ENCODE measurements at places on chromosomes 7 and 10. TPM values are rescaled to one million over a fixed set of nuclear protein-coding genes. Genes with fewer than 3 reads are reported as not detected.

DNA sequence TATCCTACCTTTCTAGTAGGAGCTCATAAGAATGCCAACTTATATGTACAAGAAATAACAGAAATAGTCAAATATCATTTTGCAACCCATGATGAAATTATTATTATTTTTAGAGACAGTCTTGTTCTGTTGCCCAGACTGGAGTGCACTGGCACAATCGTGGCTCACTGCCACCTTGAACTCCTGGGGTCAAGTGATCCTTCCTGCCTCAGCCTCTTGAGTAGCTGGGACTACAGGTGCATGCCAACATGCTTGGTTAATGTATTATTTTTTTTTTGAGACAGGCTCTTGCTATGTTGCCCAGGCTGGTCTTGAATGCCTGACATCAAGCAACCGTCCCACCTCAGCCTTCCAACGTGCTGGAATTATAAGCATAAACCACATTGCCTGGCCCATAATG lies 44.8 kb downstream of the TNPO3 start:
- no peak for DNase-seq

DNA sequence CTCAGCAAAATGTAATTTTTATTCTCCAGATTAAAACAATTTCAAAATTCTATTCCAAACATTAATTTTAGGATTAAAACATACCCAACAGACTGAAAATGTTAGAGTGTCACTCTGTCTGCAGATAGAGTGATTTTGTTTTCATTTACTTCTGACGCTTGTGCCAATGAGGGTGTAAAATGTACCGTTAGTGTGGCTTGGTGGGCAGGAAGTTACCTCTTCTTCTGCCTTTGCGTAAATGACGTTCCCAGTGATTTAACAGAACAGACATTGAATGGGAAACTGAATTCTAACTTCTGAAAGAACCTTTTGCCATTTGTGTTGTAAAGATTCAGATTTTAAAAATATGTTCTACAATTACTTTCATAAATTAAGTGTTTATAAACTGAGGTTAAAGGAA lies 47.0 kb upstream of the DRGX start:
- no peak for DNase-seq

- no peak for DNase-seq
Measured at GRCh38 chr7:50959991-50960390, 177.3 kb upstream of the GRB10 start.

DNA sequence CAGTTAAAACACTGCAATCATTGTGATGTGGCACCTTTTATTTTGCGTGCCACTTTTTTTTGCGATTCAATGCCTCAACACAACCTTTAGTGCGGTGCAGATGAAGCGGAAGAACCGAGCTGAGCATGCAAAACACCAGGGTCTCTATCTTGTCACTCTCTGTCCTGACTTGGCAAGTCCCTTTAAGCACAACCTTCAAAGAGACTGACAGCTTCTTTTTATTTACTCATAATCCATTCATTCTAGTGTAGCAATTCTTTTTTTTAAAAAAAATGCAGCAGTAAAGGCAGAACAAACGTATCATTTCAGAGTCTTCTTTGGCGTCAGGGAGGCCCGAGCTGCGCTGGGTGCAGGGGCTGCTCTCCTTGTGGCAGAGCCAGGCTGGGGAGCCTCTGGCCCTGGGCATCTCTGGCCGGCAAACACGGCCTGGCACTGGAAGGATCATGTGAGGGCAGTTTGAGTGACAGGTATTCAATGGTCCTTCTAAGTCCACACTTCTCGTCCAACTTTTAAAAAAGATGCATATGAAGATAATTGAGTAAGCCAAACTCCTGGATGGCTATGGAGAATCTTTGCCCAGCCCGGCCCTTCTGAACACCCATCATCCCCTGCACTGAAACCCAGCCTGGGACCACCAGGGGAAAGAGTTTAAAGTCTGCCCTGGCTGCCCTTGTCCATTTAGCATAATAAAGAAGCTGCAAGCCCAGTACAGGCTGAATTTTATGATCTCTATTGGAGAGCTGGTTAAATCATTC lies 3.9 kb downstream of the PTF1A start:
- no peak for DNase-seq

DNA sequence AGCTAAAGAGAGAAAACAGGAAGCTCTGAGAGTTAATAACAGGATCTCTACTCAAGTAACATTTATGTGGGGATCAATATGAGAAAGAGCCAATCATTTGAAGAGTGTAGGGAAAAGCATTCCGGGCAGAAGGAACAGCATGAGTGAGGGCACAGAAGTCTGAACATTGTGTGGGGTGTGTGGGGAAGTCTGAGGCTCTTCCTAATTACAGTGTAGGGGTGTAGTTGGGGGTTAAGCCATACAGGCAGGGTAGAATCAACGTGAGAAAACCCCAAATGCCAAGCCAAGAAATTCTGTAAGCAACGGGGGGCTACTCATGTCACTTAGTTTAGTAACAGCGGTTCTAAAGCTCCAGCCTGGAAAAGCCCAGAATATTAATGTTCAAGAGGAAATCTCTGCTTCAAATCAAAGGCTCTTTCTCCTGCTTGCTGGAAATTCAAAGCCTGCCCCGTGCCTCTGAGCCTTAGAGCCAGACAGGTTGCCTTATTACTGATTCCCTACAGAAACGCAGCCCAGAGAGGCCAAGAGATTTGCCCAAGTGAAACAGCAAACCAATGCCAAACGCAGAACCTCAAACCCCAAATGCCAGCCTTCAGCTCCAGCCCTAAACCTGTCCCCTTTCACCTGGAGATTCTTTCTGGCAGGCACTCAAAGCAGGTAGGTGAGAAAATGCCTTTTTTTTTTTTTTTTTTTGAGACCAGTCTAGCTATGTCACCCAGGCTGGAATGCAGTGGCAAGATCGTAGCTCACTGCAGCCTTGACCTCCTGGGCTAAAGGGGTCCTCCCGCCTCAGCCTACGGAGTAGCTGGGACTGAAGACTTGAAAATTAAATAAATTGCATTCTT lies 36.1 kb downstream of the DNAJB12 start:
- no peak for DNase-seq

DNA sequence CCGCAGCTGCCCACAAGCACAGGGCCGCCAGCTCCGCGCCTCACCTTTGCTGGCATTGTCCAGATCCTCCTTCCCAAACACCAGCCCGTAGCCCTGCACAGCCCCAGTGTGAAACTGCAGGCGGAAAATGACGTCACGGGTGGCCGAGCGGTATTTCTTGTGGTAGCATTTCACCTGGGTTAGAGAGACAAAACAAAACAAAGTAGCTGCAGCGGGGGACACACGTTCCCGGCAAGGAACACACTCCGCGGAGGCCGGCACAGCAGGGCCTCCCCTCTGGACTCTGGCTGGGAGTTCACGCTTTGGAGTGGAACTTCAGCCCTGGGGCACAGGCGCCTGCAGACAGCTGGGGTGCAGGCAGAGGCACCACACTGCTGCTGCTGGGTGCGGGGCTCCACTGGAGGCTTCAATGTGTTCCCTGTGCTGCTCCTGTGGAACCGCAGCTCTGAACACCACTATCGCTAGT lies 181.1 kb downstream of the TNS3 start:
- no peak for DNase-seq

- no peak for DNase-seq
Measured at GRCh38 chr7:104903044-104903443, 111.0 kb upstream of the KMT2E start.

DNA sequence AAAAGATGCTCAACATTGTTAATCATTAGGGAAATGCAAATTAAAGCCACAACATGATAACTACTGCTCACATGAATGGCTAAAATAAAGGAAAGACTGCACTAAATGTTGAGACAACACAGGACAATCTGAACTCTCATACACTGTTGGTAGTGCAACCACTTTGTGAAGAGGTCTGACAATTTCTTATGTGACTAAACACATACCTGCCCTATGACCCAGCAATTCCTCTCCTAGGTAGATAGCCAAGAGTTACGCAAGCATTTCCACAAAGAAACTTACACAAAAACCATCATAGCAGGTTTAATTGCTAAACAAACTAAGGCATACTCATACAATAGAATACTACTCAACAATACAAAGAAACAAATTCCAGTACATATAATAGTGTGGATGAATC lies 41.8 kb upstream of the HERPUD2 start:
- no peak for DNase-seq

- no peak for DNase-seq
Measured at GRCh38 chr7:149334930-149335329, 72.9 kb downstream of the ZNF783 start.

DNA sequence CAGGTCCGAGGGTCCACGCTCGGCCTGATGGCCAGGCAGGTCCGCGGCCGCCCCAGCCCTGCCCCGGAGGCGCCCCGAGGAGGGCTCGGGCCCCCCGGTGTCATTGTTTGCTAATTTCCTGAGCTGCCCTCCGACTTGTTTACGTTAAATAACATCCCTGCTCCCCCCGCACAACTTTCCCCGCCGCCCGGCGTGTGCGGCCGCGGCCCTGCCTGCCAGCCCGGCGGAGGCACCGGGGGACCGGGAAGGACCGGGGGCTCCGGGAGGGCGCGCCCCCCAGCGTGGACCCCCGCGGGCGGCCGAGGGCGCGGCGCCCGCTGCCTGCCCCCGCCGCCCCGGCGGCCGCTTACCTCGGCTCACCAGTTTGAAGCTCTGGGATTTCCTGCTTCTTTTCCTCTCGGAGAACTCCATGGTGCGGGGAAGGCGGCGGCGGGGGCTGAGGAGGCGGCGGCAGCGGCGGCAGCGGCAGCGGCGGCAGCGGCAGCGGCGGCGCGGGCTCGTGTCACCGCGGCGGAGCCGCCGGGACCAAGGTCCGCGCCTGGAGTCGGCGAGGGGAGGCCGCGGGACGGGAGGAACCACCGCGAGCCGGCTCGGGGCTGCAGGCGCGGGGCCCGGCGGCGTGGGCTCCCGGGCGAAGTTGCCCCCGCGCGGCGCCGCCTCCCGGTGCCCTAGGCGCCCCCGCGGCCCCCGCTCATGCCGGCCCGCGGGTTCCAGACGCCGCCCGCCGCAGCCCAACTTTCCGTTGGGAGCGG lies 515 bp downstream of the BEND7 start:
- no peak for DNase-seq

GRCh38 chr7:80186721-80187120 lies 52.1 kb downstream of the GNAI1 start:
- DNase-seq, result no peak

DNA sequence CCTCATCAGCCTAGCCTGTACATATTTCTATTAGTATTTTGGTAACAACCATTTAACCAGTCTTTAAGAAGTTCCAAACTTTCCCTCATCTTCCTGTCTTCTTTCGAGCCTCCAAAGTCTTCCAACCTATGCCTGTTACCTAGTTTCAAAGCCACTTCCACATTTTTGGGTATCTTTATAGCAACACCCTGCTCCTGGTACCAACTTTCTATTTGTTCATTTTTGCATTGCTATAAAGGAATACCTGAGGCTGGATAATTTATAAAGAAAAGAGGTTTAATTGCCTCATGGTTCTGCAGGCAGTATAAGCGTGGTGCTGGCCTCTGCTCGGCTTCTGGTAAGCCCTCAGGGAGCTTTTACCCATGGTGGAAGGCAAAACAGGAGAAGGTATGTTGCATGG lies 578.8 kb upstream of the AUTS2 start:
- DNase-seq, result no peak

GRCh38 chr10:76624470-76624869 lies 1013.1 kb downstream of the KCNMA1 start:
- no peak for DNase-seq

DNA sequence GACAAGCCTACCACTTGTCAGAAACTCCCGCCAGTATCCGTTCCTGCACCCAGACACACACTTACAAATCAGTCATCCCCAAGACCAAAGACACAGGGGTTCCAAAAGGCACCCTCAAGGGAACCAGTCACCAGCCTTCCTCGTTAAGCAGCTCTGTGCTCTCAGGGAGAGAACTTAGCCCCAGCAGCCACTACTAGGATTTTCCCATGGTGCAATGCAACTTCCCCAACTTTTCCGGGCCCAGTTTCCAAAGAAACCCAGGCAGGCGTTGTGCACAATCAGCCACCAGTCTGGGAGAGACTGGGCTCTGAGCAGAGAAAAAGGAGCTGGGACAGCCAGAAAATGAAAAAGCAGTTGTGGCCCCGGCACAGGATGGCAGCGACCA lies 1.2 kb downstream of the DLG5 start:
- DNase-seq, result peak; percentile 33

DNA sequence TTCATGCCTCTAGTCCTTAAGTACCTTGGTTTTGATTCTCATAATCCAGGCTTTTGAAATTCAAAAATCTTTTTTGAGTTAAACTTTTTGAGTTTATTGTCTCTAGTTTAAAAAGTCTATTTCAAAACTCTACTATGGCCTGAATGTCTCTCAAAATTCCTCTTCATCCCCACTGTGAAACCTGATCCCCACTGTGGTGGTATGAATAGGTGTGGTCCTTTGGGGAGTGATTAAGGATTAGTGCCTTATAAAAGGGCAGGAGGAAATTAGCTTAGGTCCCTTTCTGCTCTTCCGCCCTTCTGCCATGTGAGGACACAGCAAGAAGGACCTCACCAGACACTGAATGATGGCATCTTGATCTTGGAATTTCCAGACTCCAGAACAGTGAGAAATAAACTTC lies 44.1 kb upstream of the JAZF1 start:
- no peak for DNase-seq

GRCh38 chr10:29479081-29479925 lies 155.5 kb downstream of the SVIL start:
- no peak for DNase-seq

DNA sequence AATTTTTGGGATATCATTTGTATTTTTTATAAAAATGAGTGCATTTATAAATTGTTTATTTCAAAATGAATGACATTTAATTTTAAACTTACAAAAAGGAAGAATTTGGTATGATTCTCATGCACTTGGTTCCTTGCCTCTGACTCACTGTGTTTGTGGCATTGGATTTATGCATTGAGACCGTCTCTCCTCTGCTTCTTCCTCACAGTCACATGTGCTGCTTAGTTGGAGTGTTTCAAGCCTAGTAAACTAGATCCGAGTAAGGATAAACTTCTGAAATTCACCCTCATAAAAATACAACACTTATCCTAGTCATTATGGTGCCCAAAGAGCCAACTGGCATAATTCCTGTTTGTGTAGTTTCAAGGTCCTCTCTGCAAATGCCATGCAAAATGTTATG lies 19.1 kb upstream of the FZD8 start:
- DNase-seq, result no peak

MKI67 gene
- 6.4 TPM for total RNA-seq

SFTPA1 gene
- total RNA-seq, result not detected

DNAH11 gene
- 0.33 TPM for total RNA-seq

FOXI2 gene
- total RNA-seq, result not detected
